ENCODE measurements at places on chromosomes 7 and 10. TPM values are rescaled to one million over a fixed set of nuclear protein-coding genes. Genes with fewer than 3 reads are reported as not detected.

GNGT1 gene
- polyA plus RNA-seq = not detected

HMX2 gene
- polyA plus RNA-seq = not detected

- no peaks in the 10 kb centered on the region for H3K27me3 ChIP-seq
- peak overlapping the region; percentile 34 for H3K27ac ChIP-seq
- H3K36me3 ChIP-seq = no peaks in the 10 kb centered on the region
- no peak for DNase-seq
- no peak overlapping the region for H3K4me3 ChIP-seq
- no peaks in the 10 kb centered on the region for H3K4me1 ChIP-seq
Observed at GRCh38 chr7:77226357-77226839, 26.8 kb upstream of the FGL2 start.

- no peaks in the 10 kb centered on the region for H3K36me3 ChIP-seq
- H3K27me3 ChIP-seq = no peaks in the 10 kb centered on the region
- H3K27ac ChIP-seq = peak overlapping the region; percentile 13
Observed at GRCh38 chr7:77479536-77480088, 57.5 kb upstream of the PTPN12 start.

- H3K4me3 ChIP-seq = no peak overlapping the region
- H3K4me1 ChIP-seq = no peaks in the 10 kb centered on the region
- DNase-seq = peak; percentile 46
- no peaks in the 10 kb centered on the region for H3K36me3 ChIP-seq
Observed at GRCh38 chr7:12674861-12675260, 12.6 kb upstream of the ARL4A start.

DNA sequence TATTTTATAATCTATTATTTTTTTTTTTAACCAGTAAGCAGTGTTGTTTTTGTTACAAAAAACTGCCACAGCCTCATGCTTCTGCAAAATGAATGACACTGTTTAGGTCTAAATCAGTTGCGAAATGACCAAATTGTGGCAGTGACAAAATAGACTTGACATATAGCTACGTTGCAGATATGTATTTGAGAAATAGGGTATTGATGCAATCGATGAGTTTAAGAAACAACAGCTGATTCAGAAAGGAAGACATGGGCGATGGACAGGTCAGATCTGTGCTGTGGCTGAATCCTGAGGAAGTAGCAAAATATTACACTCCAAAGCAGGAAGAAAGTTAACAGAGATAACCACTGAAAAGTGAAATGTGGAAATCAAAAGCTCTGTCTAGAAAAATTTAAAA is 89.0 kb upstream of the STEAP4 start:
- no peak overlapping the region for H3K27ac ChIP-seq
- no peak overlapping the region for H3K4me3 ChIP-seq
- no peak for DNase-seq
- H3K27me3 ChIP-seq = no peaks in the 10 kb centered on the region
- H3K36me3 ChIP-seq = no peaks in the 10 kb centered on the region
- no peaks in the 10 kb centered on the region for H3K4me1 ChIP-seq

DNA sequence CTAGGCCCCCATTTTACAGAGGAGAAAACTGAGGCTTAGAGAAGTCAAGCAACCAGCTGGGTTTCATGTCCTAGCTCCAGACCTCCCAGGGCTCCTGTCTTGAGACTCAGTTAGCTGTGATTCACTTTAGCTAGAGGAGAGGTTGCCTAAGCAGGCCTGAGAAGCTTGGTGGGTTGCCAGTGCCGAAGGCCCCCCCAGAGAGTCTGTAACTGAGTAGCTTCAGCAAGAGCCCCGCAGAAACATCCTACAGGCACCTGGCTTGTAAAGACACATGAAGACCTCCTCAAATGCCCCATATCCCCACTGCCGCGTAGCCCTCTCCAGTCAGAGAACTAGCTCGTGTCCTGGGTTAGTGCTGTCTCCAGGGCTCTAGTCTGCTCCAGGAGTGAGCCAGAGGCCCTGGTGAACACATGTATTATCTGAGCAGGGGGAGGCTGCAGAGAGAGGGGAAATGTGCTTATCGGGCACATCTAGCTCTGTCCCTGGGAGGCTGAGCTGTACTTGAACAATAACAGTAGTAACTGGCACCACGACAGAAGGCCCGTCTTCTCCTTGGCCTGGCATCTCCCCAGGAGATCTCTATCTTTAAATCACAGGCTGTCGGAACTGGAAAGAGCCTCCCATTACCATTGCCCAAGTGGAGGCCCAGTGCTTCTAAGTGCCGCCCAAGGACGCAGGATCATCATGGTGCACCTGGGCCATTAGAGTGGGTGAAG is 28.9 kb downstream of the UNC5B start:
- H3K36me3 ChIP-seq = no peaks in the 10 kb centered on the region
- peak overlapping the region; percentile 74 for H3K27ac ChIP-seq
- H3K4me3 ChIP-seq = no peak overlapping the region
- H3K27me3 ChIP-seq = no peaks in the 10 kb centered on the region
- H3K4me1 ChIP-seq = peaks cover 68% of the 10 kb centered on the region

DNA sequence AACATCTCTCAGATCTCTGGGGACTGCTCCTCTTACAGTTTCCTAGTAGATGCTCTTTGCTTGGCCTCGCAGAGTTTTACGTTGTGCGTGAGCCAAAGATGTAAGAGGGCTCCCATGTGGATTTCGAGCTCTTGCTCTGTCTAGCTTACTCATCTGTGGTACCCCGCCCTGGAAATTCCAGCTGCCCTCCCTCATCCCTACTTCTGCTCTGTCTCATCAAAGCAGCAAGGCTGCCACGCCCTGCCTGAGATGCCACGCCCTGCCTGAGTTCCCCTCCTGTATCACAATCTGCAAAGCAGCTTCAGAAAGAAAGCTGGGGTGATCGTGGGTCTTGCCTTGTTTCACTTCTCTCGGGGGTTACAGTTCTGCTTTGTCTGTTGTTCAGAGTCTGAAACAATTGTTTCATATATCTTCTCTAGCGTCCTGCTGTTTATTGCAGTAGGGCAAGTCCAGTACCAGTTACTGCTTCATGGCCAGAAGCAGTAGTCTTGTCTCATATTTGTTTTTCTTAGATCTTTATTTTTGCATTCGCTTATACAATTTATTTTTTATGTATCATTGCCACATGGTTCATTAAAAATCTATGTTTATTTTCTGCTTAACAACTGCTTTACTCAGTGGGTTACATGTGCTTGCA is 36.1 kb upstream of the CCNY start:
- H3K4me1 ChIP-seq = no peaks in the 10 kb centered on the region
- peak; percentile 15 for DNase-seq
- H3K27me3 ChIP-seq = no peaks in the 10 kb centered on the region
- H3K36me3 ChIP-seq = no peaks in the 10 kb centered on the region

- H3K27ac ChIP-seq = no peak overlapping the region
- no peaks in the 10 kb centered on the region for H3K4me1 ChIP-seq
- no peak overlapping the region for H3K4me3 ChIP-seq
- no peak for DNase-seq
- no peaks in the 10 kb centered on the region for H3K27me3 ChIP-seq
- H3K36me3 ChIP-seq = no peaks in the 10 kb centered on the region
Observed at GRCh38 chr7:33559324-33559710, 346.0 kb upstream of the BMPER start.

DNA sequence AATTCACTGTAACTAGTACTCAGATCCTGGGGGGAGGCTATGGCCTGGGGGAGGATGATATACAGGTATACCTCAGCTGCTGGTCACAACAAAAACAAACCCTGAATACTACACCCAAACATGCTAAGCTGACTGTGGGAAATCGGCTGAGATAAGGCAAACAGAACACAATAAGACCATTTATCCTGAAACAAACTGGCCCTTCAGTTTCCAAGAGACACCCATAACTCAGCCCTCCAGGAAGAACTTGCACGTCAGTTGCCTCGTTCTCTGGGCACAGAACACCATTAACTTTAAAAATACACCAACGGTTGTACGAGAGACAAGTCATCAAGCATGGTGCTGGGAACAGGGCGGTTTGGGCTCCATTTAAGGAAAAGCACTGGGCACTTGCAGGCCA is 24.1 kb upstream of the KCNMA1 start:
- H3K36me3 ChIP-seq = no peaks in the 10 kb centered on the region
- no peak overlapping the region for H3K4me3 ChIP-seq
- peaks cover 17% of the 10 kb centered on the region for H3K4me1 ChIP-seq
- DNase-seq = no peak

- H3K4me3 ChIP-seq = no peak overlapping the region
- no peaks in the 10 kb centered on the region for H3K36me3 ChIP-seq
- no peaks in the 10 kb centered on the region for H3K27me3 ChIP-seq
Observed at GRCh38 chr7:24965831-24966708, 13.9 kb downstream of the OSBPL3 start.

Data from hepatocyte (in vitro differentiated cells).